Suppressor macrophage (primary cell): ENCODE measurements at places on chromosomes 4 and X.

DNA sequence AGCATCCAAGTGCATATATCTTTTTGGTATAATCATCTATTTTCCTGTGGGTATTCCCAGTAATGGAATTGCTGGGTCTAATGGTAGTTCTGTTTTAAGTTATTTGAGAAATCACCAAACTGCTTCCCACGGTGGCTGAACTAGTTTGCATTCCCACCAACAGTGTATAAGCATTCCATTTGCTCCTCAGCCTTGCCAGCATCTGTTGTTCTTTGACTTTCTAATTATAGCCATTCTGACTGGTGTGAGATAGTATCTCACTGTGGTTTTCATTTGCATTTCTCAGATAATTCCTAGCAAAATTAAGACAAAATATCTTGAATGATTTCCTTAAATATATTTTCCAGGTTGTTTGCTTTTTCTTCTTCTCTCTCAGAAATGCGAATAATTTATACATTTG, 341.1 kb downstream of the GBA3 start:
- no peak for DNase-seq

DNA sequence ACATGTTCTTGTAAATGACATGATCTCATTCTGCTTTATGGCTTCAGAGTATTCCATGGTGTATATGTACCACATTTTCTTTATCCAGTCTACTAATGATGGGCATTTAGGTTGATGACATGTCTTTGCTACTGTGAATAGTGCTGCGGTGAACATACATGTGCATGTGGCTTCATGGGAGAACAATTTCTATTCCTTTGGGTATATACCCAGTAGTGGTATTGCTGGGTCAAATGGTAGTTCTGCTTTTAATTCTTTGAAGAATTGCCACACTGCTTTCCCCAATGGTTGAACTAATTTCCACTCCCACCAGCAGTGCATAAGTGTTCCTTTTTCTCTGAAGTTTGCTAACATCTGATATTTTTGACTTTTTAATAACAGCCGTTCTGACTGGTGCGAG, 1080.3 kb downstream of the CCSER1 start:
- no peak for DNase-seq

DNA sequence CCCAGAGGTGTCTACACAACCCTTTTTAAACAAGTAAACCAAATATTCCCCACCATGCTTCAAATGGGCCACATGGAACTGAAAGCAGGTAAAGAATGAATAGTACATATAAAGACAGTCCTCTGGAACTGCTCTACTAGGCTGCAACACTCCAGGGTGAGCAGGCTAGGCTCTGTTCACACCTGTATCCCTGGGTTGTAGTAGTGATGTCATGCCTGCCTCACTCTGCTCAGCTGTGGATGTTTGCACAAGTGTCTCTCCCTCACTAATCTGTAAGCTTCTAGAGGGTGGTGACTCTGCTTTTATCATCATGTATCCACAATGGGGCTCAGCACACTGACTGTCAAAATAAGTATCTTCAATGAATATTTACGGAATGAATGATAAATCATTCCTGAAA, 20.4 kb downstream of the LEF1 start:
- no peak for DNase-seq

DNA sequence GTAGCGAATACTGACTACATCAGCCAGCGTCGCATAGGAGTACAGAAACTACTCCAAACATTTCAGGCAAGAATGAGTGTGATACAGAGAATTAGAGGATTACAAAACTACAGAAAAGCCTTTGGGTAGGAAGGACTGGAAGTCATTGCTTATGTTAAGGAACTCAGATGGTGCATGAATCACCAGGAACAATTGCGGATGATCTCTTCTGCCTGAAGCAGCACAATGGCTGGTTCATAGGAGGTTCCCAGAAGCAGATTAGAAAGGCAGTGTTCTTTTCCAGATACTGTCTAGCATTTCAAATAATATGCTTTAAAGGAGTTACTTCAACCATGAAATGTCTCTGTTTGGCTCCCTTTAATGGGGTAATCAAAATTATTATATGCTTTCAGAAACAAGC, 42.5 kb upstream of the MAP9 start:
- no peak for DNase-seq

DNA sequence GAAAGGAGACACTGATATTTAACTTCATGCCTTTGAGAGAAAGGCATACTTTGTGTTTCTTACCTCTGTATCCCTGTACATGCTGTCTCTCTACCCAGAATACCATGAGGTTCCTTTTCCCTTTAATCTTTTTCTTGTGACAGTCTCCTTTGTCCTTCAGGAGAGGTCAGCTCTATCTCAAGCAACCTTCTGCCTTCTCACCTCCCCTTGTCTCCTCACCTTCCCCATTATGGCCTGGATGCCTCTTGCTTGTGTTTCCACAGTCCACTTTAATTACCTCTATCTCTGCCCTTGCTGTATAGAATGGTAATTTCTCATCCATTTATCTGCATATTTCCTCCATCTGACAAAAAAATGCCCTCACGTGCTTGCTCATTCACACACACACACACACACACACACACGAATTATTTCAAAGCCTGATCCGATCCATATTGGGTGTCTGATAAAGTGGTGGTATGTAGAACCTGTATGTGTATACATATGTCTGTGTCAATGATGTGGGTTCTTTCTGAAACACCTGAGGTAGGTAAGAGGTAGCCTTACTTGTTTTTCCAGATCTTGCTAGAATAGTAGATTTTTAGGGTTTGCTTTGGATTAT, 28.5 kb downstream of the MSN start:
- no peak for DNase-seq

DNA sequence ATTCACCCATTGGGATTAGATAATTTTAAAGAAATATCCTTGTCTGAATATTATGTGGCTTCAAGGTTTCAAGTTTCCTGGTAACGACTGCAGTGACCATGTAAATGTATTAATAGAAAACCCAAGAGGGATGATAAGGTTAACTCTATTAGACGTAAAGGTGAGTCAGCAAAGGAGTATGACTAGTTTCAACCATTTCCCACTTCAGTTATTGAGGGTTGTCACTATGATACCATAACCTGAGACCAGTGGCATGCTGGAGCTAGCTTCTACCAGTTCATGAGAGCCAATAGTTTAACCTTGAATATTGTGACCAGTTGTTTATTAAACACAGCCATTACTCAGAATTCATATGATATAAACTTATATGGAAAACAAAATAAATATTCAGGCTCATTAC, 270.1 kb downstream of the TMA16 start:
- DNase-seq = no peak

- peak; percentile 58 for DNase-seq
Measured at GRCh38 chrX:130120746-130121504, 10.6 kb upstream of the ELF4 start.

DNA sequence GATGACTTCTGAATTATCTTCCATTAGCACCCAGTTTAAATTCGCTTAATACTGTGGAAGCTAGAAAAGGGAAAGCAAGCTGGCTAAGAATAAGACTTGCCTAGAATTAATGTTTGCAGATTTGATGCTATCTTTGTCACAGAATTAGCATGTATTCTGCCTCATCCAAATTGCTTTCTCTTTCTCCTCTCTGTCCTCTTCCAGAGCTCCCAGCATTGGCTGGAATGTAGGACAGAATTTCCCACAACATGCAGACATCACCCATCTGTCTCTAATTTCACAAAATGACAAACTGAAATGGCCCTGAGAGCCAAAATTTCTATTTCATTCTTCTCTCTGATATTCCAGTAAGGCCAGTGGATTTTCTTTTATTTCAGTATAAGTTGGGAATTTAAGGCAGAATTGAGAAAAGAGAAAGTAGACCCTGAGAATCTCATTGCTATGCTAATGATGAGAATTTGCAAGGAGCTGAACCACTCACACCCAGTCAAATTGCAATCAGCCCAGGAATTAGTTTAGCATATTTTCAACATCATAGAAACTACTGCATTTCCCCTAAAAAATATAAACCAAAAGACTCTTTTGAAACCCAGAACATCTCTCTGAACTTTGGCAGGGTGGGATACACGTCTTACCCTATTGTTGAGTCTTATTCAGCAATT, 188.8 kb downstream of the RCHY1 start:
- no peak for DNase-seq

- peak; percentile 7 for DNase-seq
Measured at GRCh38 chr4:92101737-92102172, 202.0 kb upstream of the GRID2 start.

DNA sequence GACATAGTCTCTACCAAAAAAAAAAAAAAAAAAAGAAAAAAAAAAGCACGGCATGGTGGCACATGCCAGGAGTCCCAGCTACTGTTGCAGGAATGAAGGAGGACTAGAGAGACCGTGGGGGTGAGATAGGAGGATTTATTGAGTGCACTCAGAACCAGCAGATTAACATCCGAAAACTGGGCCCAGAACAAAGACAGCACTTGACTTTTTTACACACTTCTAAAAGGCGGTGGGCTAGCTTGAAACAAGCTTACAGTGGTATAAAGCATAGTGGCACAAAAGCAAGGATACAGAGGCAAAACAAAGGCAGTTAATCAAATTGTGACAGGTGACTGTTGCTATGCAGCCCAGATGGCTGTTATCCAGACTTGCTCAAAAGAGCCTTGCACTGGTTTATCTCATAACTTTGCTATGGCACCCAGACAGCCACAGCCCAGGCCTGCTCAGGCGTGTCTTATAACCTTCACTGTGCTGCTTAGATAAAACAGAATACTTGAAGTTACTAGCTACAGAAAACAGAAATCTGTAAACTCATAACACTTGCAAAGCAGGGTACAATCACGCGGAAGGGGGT, 9.9 kb upstream of the PI4K2B start:
- DNase-seq = peak; percentile 39

GRCh38 chrX:155899366-155899765, 18.2 kb downstream of the VAMP7 start:
- no peak for DNase-seq

- no peak for DNase-seq
Measured at GRCh38 chr4:13160920-13161319, 323.2 kb downstream of the RAB28 start.

GRCh38 chrX:49269767-49270248, at the start of gene PPP1R3F:
Gene PPP1R3F, plus strand, starts transcription at chrX:49269793. Its CDS starts 77 bp downstream, at chrX:49269870.
- DNase-seq = no peak

DNA sequence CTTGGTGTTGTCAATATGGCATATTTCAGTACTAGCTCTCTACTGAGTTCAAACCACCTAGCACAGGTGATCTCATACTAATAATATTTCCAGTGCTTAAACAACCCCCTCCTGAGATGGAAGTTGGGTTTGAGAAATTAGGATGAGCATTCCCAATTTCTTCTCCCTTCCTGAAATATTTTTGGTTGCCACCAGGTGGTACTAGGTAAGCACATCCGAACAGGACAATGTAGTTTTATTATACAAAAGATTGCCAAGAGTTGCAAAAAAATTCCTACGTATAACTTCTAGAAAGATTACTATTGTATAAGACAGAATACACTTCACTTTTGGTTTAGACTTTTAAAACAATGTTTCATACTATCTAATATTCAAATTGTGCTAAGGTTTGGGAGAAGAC, 484.5 kb downstream of the PACRGL start:
- no peak for DNase-seq

DNA sequence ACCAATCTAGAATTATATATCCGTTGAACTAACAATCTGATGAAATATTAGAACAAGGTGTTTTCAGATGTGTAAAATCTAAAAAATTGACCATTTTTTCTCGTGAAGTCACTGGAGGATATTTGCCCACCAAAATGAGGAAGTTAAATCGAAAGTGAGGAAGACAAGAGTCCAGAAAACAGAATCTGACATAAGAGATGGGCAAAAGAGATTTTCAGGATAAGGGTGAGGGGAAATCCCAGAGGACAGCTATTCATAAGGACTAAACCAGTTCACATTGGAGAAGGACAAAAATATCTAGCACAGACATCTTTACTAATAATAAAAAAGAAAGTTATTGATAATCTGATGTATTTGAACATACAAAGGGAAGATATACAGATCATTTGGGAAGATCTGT, 18.7 kb upstream of the ALG13 start:
- peak; percentile 23 for DNase-seq

DNA sequence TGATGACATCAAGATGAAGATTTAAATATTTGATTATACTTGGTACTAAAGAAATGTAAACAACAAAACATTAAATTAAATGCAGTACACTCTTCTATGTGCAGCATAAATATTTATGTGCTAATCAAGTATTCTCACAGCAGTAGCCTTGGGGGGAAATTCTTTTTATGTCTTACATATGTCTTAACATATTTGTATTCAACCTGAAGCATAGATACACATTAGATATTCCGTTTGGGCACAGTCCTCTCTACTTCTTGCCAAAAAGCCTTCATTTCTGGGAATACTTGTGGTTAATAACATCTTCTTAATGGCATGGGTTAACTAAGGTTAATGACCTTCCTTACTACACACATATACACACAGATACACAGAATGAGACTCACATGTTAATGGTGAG, 19.8 kb downstream of the TMPRSS11F start:
- no peak for DNase-seq

DNA sequence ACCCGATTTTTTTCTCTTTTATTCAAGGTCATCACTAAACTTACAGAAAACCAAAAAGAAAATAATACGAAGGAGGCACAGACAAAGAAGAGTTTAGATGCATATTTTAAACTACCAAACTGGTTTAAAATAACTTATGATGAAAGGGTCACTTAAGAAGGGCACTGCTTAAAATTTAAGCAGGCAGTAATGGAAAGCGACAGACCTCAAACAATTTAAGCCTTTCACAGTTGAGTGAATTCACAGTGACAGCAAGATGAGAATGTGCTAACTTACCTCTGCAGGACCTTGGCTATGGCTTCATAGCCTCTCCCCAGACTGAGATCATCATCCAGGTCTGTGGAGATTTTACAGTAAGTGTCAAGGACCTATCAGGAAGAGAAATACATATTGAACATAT, 112.1 kb downstream of the TTC29 start:
- DNase-seq = no peak

DNA sequence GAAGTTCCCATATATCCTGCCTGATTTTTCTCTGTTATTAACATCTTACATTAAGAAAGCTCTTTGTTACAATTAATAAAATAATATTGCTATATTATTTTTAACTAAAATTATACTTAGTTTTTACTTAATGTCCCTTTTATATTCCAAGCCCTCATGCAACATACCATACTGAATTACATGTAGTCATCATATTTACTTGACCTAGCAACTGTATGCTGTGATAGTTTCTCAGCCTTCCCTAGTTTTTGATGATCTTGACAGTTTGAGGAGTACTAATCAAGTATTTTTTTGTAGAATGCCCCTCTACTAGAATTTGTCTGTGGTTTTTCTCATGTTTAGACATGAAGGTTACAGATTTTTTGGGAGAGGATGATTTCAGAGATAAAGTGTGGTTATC, 1503.8 kb upstream of the PABPC4L start:
- no peak for DNase-seq

- DNase-seq = no peak
Measured at GRCh38 chrX:123993904-123994635, 32.6 kb downstream of the STAG2 start.

- DNase-seq = peak; percentile 83
Measured at GRCh38 chr4:55866290-55866907, 13.0 kb downstream of the EXOC1 start.

DNA sequence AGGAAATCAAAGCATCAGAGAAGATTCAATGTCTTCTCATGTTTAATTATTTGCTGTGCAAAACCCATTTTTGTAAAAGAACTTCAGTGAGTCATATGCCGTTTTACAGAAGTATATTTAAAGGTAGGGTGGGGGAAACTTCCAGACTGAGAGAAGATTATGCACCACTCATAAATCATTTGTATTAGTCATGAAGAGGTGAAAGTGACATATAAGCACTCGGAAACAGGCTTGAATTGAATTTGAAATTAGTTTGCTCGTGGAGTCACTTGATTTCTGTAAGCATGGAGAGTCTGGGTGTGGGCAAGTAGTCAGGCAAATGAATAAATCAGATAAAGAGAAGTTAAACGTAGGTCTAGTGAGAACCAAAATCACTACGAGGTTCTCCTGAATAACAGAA, 335.1 kb downstream of the ANK2 start:
- no peak for DNase-seq
